ENCODE measurements at places on chromosomes 4 and X. TPM values are rescaled to one million over a fixed set of nuclear protein-coding genes. Genes with fewer than 3 reads are reported as not detected.
A peak's percentile ranks its signal among the peaks of the same experiment; 100 is the strongest.

DNA sequence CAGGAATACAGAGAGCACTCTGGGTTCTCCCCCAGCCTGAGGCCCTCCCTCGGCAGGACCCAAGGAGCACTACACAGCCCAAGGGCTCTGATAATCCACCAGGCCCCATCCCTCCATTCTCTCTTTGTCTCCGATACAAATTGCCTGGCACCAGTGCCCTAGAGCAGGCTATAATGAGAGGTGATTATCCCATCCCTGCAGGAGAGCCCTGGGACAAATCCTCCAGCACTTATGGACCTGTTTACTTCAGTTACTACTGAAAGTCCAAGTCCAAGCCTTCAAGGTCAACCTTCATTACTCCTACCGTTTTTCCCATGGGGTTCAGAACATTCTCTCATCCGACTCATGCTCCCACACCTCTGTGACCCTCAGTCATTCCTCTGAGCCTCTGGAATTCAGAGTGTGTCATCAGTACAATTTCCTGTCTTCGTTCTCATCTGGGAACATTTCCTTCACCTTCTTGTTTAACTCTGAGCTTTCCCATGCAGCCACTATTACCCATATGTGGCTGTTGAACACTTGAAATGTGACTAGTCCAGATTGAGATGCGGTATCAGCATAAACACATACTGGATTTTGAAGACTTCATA, 299.0 kb downstream of the RAPGEF2 start:
- peak overlapping the region; percentile 11 for H3K27ac ChIP-seq
- H3K4me3 ChIP-seq: no peak overlapping the region
- H3K27me3 ChIP-seq: no peaks in the 10 kb centered on the region
- no peaks in the 10 kb centered on the region for H3K4me1 ChIP-seq
- DNase-seq: peak; percentile 15
- no peaks in the 10 kb centered on the region for H3K36me3 ChIP-seq

DNA sequence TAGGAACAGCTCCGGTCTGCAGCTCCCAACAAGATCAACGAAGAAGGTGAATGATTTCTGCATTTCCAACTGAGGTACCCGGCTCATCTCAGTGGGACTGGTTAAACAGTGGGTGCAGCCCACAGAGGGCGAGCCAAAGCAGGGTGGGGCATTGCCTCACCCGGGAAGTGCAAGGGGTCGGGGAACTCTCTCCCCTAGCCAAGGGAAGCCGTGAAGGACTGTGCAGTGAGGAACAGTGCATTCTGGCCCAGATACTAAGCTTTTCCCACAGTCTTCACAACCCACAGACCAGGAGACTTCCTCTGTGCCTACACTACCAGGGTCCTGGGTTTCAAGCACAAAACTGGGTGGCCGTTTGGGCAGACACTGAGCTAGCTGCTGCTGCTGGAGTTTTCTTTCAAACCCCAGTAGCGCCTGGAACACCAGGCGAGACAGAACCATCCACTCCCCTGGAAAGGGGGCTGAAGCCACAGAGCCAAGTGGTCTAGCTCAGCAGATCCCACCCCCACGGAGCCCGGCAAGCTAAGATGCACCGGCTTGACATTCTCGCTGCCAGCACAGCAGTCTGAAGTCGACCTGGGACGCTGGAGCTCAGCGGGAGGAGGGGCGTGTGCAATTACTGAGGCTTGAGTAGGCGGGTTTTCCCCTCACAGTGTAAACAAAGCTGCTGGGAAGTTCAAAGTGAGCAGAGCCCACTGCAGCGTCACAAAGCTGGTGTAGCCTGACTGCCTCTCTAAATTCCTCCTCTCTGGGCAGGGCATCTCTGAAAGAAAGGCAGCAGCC, 84.6 kb downstream of the THOC2 start:
- H3K4me1 ChIP-seq: peaks cover 7% of the 10 kb centered on the region
- DNase-seq: peak; percentile 83

Gene CXCL1
- 28.8 TPM for polyA plus RNA-seq

Gene AR
- 1.3 TPM for polyA plus RNA-seq

Gene HPRT1
- polyA plus RNA-seq: 17.6 TPM

Gene MAP3K15
- polyA plus RNA-seq: 0.21 TPM

Gene P2RY4
- polyA plus RNA-seq: 2.0 TPM

Gene GPC4
- polyA plus RNA-seq: 16.0 TPM
